ENCODE measurements at places on chromosomes 5 and 9.
A peak's percentile ranks its signal among the peaks of the same experiment; 100 is the strongest.

- DNase-seq, result no peak
These were observed 70.6 kb upstream of the S1PR3 start for GRCh38 chr9:88920645-88921044.

DNA sequence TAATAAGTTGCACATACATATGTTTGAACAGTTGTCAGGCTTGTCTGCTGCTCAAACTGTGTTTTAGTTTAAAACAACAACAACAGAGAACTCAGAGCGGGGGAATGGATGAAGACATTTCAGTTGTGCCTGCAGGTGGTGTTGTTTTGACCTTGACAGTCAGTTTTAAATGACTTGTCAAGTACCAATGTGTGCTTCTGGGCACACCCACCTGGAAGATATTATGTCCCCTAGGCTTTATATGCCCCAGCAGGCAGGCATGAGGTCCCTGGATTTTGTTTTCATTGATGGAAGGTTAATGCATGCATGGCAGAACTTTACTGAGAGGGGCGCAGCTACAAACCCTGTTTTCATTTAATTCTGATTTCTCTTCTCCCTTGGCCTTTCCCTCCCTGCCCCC, 84.6 kb downstream of the AOPEP start:
- no peak for DNase-seq

- no peak for DNase-seq
These were observed 92.7 kb downstream of the PCSK1 start for GRCh38 chr5:96340357-96340756.

- peak; percentile 51 for DNase-seq
These were observed 11.6 kb downstream of the NAIP start for GRCh38 chr5:71013575-71013974.

DNA sequence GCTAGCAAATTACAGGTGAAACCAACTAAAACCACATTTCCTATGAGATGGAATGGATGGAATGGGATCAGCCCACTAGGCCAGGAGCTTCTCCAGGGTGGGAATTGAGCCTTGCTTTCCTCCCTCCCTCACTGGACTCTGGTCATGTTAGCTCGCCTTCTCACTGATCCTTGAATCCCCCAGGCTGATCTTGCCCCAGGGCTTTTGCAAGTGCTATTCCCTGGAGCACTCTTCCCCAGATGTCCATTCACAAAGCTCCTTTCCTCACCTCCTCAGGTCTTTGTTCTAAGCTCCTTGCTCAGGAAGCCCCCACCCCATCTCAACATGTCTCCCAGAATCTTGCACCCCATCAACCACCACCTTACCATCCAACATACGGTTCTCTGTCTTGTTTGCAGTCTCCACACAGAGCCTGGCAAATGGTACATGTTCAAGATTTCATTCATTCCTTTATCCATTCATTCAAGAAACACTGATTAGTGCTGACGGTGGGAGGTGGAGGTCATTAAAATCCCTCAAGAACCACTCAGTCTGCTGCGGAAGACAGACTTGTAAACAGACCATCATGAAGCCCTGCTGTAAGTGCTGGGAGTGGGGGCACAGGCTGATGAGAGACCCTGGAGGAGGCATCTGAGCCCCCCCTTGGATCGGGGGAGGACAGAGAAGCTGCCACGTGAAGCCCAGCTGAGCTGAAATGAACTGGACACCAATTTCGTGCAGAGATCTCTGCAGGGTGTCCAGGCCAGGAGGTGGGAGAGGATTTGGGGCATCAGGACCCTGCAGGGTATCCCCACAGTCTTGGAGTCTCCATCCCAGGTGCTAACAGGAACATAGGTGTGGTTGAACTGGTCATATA, 141.7 kb downstream of the BARX1 start:
- no peak for DNase-seq

DNA sequence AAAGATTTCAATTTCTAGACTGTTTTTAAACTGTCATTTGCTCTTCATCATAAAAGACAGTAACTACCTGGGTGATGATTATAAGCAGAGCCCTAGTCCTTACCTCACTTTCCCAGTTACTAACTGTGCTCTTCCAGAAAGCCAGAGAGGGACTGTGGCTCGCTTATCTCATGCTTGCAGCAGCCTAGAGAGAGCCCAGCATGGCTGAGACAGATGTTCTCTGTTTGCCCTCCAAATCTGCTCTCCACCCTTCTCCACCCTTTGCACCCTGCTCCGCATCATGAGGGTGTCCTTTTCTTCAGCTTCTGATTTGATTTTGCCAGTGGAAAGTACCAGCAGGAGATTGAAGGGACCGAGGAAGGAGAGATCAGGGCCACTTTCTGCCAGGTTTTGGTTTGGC, 61.2 kb upstream of the SELENOP start:
- DNase-seq, result no peak

GRCh38 chr5:93343570-93343969, 237.4 kb downstream of the NR2F1-AS1 start:
- no peak for DNase-seq

GRCh38 chr9:79671558-79671957, 99.8 kb downstream of the TLE4 start:
- DNase-seq, result no peak

DNA sequence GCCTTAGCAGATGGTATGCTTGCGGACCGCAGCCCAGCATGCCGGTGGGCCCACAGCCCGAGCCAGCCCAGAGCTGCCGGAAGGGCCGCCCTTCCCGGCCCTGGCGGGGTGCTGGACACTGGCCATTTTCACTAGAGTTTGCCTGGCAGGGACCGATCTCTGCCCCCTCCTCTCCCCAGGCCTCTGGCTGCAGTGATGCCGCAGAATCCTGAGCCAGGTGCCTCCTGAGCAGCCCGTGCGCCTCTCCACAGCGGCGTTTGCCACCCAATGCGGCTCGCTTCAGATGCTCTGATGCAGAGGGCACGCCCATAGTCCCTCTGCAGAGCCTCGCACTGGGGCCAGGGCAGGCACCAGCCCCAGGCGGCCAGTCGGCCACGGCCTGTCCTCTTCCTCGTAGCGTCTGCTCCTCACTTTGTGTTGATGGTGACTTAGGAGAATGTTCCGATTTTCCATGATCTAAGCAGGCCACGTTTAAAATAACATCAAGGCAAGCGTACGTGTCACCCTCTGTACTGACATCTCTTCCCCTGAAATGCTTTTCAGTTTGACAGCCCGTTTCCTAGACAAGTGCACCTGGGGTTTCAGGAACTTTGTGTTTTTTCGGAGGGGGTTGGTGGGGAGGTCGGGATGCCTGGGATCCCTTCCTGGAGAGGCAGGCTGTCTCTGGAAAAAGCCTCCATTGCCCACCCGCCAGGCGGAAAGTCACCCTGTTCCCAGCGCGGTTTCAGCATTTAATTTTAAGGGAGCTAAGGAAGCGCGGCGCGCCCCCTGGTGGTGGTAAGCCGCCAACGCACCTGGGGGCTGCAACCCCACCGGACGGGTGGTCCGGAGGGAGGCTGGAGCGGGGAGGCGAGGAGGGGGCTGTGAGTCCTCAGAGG, 29.8 kb upstream of the HMCN2 start:
- DNase-seq, result peak; percentile 70

- no peak for DNase-seq
These were observed 19.9 kb downstream of the CTNNA1 start for GRCh38 chr5:138772986-138773594.

GRCh38 chr5:172385707-172386106, 68.6 kb downstream of the SH3PXD2B start:
- DNase-seq, result no peak

DNA sequence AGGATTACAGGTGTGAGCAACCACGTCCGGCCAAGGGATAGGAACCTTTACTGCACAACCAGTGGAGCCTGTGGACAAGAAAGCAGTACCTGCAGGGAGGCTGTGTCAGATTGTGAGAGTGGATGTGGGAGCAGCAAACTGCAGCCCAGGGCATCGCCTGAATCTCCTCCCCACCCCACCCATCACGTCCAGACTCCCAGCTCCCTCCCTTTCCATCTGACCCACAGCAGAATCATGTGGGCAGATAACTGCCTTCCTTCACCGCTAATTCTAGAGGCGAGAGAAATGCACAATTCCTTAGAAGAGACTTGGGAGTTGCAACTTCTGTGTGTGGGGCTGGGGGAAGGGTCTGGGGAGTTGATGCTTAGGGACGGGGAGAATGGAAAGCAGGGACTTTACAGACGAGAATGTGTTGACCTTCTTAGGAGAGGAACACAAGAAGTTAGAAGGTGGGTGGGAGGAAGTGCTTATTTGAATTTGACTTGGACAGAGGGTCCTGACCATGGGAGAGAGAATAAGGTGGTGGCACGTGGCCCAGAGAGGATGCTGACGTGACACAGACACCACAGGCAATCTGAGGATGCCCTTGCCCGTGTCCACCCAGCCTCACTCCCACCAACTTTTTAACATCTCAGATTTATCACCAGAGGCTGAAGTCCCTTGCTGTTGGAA, 4.5 kb upstream of the LCP2 start:
- DNase-seq, result no peak

DNA sequence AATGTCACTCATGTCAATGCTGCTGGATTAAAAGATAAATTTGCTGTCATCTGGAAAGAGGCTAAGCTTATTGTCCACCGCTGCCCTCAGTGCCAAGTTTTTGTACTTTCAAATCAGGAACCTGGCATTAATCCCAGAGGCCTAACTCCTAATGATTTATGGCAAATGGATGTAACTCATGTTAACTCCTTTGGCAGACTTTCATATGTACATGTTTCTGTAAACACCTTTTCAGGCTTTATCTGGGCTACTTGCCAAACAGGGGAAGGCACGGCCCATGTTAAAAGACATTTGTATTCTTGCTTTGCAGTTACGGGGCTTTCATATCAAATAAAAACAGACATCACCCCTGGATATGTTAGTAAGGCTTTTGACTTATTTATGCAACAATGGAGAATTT, 608.0 kb upstream of the ACO1 start:
- no peak for DNase-seq

DNA sequence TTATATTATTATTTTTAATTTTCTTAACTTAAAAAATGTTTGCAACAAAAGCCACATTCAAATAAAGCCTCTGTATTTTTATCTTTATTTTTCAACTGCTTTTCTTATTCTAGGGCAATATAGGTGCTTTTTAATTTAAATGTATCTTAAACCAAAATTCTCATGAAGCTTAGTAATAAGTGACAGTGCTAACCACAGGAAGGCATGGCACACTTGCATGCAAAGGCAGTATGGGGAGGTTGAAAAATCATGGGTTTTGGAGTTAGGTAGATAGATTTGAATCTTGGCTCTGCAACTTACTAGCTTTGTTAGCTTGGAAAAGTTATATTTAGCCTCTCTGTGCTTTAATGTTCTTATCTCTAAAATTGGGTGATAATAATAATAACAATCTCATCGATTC, 458.0 kb downstream of the DMAC1 start:
- DNase-seq, result no peak

GRCh38 chr5:69230181-69230580, 4.5 kb upstream of the CDK7 start:
- DNase-seq, result no peak

- DNase-seq, result no peak
These were observed 40.6 kb downstream of the SIL1 start for GRCh38 chr5:139157556-139157955.

DNA sequence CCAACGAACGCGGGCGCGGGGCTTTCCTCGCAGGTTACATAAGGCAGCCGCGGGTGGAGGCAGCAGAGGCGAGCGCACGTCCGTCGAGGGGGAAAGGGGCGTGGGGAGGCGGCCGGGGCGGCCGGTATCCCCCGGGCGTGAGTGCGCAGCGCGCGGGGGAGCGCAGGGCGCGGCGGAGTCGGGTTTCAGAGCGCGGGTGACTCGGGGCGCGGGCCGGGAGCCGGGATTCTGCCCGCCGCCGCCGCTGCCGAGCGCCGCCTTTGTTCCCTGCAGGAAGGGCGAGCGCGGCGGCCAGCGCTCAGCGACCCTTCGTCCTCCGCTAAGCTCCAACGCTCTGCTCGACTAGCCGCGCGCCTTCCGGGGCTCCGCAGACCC, at the start of gene COL15A1:
TSS of gene COL15A1 (plus strand) at position 226 of the 375 bp plus-strand sequence. CDS start 155 bp downstream, outside the sequence.
- no peak for DNase-seq

DNA sequence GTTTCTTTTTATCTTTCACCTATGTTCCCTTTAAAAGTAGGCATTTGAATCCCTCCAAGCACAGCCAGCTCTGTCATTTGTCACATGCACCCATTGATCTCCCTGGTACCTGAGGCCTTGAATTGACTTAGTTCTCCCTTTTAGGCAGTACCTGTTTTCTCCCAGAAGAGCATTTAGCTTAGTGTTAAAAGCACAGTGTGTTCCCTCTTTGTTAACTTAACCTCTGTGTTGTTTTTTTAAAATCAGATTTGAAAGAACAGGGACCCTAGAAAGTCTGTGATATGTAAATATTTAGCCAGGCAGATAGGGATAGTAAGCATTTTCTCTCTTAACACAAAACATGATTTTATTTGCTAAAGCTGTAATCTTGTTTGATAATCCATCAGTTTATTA, 113.8 kb upstream of the SPATA31D4 start:
- DNase-seq, result no peak

DNA sequence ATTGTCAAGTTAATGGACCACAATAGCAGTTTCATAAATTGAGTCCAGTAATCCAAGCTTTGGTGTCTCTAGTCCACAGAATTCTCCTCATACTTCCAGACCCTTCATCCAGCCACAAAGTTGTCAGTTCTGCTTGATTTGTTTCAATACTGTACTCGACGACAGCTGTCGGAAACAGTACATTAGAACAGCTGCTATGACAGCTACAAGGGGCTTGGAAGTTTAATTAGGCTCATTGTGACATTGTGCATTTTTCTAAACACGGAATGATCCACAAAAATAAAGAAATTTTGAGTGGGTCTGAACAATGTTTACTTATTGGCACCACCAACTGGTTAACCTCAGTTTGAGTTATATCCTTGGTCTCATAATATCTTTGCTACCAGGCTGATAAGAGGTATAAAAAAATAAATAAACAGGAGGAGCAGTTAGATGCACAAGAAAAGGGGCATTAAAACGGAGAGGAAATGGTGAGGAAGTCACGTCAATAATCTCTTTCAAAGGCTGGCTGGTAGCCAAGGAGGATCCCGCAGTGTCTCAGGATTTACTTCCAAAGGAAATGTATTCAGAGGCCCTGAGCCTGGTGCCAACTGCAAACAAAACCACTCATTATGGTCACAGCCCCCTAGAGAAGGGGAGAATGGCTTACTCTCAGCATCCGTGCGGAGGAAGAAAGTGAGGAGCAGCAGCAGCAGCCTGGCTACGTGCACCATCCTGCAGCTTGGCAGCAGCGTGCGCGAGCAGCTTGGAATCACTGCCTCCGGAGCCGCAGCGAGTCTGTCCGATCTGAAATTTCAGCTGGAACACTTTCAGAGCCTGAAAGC, 933.8 kb upstream of the DMAC1 start:
- DNase-seq, result no peak

DNA sequence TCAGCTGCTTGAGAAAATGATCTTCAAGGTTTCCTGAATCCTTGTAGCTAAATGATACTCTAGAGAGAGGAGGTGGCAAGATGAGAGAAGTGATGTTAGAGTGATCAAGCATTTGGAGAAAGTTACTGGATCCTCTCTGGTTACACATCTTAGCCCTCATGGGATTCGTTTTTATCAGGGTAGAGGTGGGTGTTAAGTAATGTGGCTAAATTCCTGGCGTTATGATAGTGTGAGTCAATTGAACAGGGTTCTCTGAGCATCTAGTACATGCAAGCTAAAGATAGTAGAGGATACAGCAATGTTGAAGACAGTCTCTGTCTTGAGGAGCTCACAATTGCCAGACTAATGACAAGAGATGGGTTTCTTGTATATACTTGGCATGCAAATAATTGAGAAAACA, 123.7 kb downstream of the PSD2 start:
- DNase-seq, result no peak
